Uterus (tissue), 4 donors: ENCODE measurements at places on chromosomes 11 and 22. TPM values are rescaled to one million over a fixed set of nuclear protein-coding genes. Genes with fewer than 3 reads are reported as not detected.

IGSF22 gene
- total RNA-seq: not detected

MPEG1 gene
- 5.0 TPM for total RNA-seq

OR2AG1 gene
- total RNA-seq: not detected

DNA sequence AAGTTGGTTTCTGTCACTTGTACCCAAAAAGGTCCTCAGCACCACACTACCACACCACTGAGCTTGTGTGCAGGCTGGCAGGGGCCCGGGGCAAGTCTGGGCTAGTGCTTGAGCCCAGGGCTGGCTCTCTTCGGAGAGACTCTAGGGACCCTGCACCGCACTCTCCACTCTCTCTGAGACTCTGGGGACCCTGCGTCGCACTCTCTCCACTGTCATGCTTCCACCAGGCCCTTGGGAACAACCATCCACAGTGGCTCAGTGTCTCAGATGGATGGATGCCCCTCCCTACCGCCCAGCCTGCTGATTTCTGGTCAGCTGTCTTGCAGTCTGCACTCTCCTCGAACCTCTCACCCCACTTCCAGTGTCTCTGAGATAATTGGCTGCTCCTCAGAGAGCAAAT, 2.0 kb upstream of the SBF1 start:
- no peak for DNase-seq

DNA sequence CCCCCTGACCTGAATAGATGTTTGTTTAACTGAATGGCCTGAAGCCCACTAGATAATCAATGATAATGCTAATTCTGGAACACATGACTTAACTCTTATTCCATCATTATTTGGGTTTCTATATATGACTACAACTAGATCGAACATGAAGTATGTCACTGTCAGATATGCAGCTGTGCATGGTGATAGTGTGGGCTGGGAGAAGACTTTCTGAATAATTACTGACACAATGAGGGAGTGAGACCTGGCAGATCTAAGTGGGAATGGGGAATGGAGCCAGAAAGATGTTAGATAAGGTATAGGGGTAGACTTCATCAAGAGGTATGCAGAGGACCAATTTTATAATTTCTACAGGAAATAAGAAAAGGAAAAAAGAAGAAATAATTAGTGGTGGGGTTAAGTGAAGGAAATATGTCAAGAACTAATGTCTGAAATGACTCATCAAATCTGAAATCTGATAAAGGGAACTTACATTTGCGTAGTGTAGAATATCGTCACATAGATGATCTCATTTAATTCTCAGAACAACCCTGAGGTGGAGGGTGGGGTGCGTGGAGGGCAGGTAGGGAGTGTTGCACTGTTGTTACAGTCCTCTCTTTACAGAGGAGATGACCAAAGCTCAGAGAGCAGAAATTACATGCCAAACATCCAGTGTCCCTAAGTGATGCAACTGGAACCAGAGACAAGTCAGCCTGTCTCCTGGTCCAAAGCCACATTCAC, 68.2 kb upstream of the EED start:
- DNase-seq: no peak

DNA sequence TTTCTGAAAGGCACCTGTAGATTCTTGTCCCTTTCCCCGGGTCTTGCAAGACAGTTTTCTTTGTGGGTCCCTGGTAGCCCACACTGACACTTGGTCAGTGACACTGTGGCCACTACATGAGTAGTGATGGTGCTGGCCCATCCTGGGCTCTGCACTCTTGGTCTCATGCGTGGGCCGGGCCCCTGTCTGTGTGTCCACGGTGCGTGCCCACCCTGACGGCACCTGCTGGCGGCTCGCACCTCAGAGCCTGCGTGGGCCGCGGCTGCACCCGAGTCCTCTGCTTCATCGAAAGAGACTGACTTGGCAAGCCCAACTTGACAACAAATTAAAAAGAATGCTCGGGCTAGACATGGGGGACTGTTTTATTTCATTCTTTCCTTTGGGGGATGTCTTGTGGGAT, 37.5 kb downstream of the ADAMTS15 start:
- no peak for DNase-seq

DNA sequence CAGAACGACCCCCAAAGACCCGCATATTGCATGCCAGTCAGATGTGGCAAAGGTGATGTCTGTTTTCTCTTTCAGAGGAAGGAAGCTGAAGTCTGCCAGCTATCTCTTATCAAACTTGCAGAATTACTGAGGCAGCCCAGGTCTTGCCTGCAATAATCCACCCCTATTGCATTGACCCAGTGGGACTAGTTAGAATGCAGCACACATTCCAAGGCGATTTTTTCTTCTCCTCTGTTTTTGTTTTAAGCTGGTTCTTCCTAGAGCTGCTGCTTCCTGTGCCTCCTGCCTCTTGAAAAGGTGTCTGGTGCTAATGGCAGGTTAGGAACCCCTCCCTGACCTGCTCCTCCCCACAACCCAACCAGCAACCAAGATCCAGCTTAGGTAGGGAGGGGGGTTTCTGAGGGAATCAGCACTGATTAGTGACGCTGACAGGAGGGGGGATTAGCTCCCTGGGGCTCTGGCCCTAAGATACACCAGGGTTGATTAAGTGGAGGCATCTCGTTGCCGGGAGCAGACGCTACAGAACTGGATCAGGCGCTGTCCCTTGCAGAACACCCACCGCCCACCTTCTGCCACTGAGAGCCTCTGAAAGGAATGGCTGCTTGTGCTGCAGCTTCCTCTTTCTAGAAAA, 2.8 kb downstream of the NTM start:
- DNase-seq: no peak

- no peak for DNase-seq
Observed at GRCh38 chr11:38950867-38951266, 2352.8 kb upstream of the RAG2 start.

DNA sequence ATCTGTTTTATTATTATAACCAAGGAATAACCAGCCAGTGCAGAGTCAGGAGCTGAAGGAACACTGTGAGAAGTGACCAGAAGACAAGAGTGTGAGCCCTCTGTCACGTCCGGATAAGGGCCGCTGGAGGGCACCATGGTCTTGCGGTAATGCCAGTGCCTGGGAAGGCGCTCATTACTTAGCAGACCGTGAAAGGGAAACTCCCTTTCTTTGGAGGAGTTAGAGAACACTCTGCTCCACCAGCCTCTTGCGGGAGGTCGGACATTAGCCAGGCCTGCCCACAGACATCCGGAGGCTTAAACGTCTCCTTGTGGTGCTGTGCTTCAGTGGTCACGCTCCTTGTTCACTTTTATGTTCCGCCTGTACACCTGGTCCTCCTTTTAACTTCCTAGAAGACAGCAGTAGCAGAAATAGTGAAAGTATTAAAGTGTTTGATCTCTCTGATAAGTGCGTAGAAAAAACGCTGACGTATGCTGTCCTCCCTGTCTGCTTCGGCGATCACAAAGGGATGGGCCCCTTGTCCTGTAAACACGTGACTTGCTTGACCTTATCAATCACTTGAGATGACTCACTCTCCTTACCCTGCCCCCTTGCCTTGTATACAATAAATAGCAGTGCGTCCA, 120.6 kb upstream of the LMO1 start:
- DNase-seq: peak; percentile 45

DNA sequence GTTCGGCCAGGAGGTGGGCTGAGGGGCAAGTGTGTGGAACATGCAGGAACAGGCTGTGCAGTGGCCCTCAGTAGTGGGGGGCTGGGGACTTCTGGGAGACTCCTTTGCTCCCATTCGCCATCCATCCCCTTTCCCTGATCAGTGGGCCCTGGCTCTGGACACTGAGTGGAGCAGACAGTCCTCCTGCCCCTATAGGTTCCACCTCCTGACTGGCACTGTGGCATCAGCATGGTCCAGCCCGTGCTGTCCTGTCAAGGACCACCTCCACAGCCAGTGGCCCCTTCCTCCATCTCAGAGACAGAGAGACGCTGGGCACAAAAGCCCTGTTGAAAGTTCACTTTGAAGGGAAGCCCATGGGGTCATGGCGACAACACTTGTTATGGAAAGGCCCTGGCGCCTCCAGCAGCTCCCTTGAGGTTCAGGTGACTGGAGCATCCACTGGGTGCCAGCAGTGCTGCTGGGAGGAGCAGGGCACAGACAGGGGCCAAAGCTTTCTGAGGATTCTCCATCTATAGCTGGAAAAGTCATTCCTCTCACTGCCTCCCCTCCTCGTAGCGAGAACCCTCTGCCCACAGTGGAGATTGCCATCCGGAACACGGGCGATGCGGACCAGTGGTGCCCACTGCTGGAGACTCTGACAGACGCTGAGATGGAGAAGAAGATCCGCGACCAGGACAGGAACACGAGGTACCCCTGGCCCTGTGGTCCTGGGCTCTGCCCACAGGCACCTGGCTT, 5.6 kb downstream of the DERL3 start:
- no peak for DNase-seq

GRCh38 chr11:33899400-33900037, 7.6 kb upstream of the LMO2 start:
- DNase-seq: peak; percentile 85

DNA sequence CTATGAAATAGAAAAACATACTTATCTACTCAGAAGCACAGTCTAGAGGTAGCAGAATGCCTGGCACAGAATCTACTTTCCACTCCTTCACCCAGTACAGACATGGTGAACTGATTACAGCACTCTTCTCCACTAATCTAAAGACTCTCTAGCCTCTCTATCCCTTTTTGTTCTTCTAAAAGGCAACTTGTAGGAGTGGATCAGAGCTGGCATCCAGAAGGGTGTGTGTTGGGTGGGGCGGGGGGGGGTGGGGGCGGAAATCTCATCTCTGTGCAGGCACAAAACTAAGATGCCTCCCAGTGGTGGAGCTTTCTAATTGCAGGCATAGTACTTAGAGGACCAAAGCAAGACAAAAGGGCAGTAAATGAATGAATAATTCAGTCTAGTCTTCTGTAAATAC, 11.5 kb upstream of the EMID1 start:
- no peak for DNase-seq

DNA sequence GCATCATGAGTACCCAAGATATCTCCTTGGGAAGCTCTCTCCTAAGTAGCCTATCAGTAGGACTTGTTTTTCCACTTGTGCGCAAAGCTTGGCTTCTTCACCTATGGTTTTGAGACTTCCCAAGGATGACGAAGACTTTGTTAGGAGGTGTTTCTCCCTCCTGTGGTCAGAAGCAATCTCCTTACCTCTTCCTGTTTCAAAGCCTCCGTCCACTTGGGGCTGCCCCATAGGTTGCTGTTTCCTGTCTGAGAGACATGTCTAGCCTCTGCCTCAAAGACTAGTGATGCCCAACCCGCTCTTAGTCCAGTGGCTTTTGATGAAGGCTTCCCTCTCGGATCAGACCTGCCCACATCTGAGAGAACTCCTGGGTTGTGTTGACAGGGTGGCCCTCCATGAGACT, 92.9 kb downstream of the TRAF6 start:
- DNase-seq: no peak

DNA sequence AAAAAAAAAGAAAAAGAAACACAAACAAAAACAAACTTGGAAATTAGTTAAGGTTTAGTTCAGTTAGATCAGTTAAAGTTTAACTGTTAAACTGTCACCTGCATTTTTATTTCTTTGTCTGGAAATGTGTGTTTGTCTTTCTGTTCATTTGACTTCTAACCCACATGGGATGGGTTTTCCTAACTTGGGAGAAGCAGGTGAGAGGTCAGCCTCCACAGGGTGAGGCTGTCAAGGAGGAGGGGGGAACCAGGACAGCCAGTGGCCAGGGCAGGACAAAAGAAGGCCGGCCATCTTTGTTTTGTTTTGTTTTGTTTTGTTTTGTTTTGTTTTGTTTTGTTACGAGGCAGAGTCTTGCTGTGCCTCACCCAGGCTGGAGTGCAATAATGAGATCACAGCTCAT, 13.4 kb upstream of the GCAT start:
- DNase-seq: no peak

DNA sequence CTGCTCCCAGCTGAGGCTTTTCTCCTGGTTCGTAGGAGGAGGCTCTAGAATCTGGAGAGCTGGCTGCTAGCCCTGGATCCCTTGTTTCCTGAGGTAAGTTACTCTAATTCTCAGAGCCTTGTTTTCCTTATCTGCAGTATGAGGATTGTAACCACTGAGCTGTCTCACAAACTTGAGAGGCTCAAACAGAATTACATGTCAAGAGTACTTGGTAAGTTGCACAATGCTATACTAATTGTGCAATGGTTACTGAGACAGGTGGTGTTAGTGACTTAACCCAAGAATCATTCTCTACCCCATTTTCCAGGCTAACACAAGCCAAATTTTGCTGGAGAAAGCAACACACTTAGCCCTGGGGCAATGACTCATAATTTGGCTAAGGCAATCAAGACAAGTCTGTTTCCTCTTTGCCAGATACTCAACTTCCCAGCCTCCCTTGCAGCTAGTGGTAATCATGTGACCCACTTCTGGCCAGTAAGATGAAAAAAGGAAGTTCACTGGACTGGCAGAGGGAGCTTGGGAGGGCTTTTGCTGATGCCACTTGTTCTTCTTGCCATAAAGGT, 348.0 kb downstream of the TENM4 start:
- DNase-seq: no peak

DNA sequence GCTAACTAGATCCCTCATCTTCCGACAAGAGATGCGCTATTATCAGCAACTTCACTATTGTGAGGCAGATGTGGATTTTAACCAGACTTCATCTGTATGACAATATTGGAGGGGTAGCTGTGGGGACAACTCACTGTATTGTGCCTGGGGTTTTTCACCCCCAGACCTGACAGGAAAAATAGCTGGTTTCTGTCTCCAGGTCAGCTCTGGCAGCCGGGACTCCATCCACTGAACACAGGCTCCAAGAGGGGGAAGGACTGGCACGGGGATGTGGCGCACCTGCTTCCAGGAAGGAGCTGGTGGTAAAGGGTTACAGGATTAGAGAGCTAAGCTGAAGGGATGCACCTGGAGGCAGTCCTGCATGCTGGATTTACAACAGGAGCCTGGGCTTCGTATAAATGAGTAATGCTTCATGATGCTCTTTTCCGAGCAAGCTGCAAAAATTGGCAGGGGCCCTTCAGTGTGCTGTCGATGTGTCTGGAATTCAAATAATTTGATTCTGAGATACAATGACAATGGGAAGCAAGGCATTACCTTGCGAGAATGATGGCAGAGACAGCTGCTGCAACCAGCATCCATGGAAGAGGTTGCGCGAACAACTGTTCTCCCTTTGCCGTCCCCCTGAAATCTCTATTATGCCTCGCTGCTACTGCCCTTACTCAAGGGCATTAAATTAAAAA, 49.5 kb downstream of the LMO2 start:
- no peak for DNase-seq
